ENCODE measurements at places on chromosomes 2 and 18.

DNA sequence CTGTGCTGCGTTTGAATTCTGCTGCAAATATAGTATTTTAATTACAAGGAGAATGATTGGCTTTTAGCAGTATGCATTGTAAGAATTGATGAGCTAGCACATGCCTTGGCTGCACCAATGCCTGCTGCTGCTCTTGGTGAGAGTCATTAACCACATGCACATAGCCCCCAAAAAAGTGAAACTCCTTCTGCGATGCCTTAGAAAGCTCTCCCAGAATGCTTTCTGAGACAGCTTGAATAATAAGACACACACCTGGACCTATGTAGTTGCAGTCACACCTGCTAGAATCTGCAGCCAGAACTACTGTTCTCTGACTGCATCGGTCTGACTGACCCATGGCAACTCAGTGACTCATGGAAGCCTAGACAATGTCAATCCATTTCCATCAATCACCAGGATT, 170.1 kb upstream of the DDX18 start:
- DNase-seq: no peak

- DNase-seq: no peak
Measured at GRCh38 chr2:176885001-176885643, 327.5 kb upstream of the HNRNPA3 start.

GRCh38 chr2:204686406-204686805, 141.1 kb downstream of the PARD3B start:
- no peak for DNase-seq

DNA sequence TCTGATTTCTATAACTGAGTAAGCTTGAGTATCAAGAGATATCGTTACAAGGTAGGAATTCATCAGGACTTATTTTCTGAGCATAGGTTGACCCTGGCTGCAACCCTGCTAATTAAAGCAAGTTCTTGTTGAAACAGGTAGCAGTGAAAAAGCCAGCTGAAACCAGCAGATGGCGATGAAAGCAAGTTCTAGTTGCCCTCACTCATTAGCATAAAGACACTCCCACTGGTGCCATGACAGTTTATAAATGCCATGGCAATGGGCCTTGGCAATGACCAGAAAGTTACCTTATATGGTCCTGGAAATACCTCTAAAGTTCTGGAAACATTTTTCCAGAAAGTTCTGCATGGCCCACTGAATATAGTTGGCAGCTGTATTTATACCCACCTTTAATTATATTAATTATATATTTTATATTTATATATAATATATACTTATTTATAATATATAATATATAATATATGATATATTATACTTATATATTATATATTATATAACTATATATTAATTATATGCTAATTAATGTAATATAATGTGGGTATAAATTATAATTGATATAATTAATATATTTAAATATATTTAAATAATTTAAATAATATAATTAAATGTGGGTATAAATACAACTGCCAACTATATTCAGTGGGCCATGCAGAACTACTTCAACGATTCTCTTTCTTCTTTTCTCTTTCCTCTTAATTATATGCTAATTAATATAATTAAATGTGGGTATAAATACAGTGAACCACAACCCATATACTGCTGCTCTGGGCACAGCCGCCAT, 188.0 kb downstream of the CDH7 start:
- no peak for DNase-seq

GRCh38 chr2:231483398-231484329, 19.4 kb upstream of the NCL start:
- no peak for DNase-seq

- no peak for DNase-seq
Measured at GRCh38 chr2:163652751-163653150, 83.1 kb downstream of the FIGN start.

DNA sequence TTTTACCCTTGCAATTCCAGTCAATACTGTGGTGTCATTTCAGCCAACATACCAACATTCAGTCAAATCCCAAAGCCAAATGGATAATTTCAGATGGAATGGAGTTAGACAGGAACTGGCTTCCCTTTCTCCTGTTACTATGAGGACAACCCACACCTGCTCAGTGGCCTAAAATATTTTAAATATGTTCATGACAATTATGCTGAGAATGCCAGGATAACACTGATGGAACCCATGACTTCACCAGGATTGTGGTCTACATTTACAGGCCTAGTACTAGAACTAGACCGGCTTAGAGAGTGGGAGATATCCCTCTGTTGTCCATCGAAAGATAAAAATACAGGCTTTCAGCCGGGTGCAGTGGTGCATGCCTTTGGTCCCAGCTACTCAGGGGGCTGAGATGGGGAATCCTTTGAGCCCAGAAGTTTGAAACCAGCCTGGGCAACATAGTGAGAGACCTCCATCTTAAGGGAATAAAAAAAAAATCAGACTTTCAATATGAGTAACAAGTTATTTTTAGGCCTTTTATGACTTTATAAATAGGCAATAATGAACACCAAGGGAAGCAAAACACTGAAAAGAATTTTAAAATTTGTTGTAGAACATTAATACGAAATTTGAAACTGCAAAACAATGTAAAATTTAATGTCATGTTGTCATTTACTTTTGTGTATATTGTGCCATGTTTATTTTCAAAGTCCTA, 14.2 kb downstream of the GPATCH11 start:
- DNase-seq: no peak

GRCh38 chr2:130852521-130853115, 15.9 kb downstream of the ARHGEF4 start:
- DNase-seq: no peak

DNA sequence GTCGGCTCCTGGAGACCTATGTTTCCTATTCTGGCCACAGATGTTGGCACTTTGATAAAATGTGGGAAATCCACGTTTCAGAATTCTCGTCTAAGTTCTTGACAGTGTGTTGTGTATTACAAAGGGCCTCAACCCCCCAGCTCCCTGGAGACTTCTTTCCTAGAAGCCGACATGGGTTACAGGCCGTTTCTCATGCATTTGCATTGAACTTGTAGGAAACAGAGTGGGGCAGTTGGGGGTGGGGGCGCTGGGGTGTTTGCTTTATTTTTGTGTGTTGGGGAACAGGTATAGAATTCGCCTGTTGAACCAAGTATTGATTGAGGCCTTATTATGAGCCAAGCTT, 104.0 kb downstream of the CABLES1 start:
- DNase-seq: no peak

DNA sequence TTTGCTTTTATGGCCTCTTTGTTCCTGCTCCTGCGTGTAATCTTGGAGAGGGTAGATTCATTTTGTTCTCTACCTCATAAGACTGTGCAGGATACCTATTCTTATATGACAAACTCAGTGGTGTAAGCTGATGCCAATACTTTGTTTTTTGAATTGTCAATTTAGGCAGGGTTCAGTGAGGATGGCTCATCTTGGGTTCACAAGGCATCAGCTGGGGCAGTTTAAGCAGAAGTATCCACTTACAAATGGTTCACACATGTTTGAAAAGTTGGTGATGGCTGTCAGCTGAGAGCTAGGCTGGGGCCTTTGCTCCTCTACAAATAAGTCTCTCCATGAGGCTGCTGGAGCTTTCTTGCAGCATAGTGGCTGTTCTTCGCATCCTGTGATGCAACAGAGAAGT, 920.6 kb upstream of the PIK3C3 start:
- no peak for DNase-seq

- DNase-seq: no peak
Measured at GRCh38 chr2:216335252-216335651, 37.0 kb downstream of the MARCHF4 start.

All from effector CD4-positive, alpha-beta T cell (primary cell).